GM10248 (cell line): ENCODE measurements at places on chromosomes 1 and 21.

DNA sequence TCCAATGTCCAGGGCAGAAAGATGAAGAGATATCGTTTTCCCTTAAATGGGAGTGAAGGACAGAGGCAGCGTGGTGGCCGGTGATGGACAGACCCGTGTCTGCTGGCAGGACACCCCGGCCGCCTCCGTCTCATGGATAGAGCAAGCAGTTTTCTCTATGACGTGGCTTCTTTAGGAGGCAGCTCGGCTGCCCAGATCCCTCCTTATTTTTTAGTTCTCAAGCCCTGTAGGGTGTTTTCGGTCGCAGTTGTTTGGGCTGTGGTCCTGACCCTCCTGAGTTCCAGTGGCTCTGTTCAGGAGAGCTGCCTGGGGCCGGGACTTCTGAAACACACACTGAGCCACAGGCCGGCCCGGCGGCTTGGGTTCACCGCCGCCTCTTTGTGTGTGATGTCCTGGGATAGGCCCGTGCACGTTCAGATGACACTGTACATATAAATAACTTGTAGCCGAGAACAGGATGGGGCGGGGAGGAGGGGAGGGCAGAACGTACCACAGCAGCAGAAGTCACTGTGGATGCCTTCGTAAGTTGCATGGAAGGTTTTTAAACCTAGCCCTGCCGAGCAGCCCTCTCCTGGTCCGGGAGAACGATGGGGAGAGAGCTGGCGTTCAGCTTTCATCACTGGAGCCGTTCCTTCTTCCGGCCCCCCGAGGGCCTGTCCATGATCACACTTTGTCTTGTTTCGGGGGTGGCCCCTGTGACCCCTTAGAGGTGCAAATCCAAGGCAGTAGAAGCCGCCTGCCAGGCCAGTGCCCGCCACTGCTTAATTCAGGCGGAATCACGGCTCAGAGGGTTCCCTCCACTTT, 65.2 kb downstream of the SIK1 start:
- peak; percentile 57 for DNase-seq

DNA sequence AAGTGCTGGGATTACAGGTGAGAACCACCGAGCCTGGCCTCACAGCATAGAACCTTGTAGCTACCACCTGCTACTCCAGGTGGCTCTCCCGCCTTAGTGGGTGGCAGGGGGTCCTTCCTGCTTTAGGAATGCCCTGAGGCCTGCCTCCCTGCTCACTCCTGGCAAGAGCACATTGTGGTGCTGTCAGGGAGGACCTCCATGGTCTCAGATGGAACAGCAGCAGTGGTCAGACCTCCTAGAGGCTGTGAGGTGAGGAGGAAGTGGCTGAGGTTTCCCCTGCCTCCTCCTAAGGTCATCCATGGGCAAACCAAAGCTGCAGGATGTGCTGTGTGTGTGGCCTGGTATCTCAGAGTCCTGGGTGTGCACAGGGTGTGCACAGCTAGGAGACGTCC, 6.7 kb downstream of the SOX13 start:
- no peak for DNase-seq

GRCh38 chr1:228511546-228512445, 24.6 kb downstream of the RNF187 start:
- no peak for DNase-seq

GRCh38 chr1:3772027-3772714, 378 bp upstream of the SMIM1 start:
- DNase-seq = peak; percentile 100

GRCh38 chr1:210747890-210748289, 386.1 kb downstream of the KCNH1 start:
- DNase-seq = no peak

- no peak for DNase-seq
These were observed 51.8 kb upstream of the PDE9A start for GRCh38 chr21:42601656-42602055.

DNA sequence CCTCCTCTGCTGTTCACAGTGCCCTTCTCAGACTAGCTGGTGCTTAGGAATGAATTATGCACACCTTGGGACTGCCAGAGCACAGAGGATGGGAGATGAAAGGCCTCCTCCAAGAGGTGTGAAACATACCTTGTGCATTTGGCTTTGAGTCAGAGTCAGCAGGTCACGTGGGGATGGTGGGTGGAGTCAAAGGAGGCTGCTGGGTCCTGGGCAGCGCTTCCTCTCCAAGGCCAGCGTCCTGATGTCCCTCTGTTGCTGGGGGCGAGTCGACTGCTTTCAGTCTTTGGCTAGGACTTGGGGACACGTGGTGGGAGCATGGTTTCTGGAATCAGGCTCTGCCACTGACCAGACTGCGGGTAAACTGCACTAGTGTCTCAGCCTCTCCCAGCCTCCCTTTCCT, 91.2 kb downstream of the AJAP1 start:
- no peak for DNase-seq

GRCh38 chr1:190475421-190476141, 2.1 kb downstream of the BRINP3 start:
- no peak for DNase-seq

DNA sequence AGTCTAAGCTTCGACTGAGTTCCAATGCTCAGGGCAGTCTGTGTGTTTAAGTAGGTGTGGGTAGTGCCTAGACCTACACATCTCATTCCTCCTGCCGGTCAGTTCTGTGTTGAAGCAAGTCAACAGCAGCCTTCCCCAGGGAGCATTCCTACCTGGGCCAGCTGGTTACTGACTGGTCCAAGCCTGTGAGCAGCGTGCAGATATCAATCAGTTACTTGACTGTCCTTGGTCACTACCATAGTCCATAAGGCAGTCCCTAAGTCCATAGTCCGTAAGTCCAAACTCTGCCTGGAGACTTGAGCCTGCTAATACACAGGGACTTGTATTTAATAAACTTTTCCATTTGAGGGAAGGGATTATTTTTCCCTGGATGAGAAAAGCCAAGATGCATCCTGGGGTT, 171.9 kb downstream of the PGBD5 start:
- no peak for DNase-seq

GRCh38 chr1:68204977-68205630, 27.2 kb downstream of the WLS start:
- DNase-seq = no peak
